ENCODE measurements at places on chromosomes 16 and 17. TPM values are rescaled to one million over a fixed set of nuclear protein-coding genes. Genes with fewer than 3 reads are reported as not detected.
A peak's percentile ranks its signal among the peaks of the same experiment; 100 is the strongest.

- DNase-seq, result no peak
These were observed 8.9 kb downstream of the MYO15B start for GRCh38 chr17:75596320-75597087.

DNA sequence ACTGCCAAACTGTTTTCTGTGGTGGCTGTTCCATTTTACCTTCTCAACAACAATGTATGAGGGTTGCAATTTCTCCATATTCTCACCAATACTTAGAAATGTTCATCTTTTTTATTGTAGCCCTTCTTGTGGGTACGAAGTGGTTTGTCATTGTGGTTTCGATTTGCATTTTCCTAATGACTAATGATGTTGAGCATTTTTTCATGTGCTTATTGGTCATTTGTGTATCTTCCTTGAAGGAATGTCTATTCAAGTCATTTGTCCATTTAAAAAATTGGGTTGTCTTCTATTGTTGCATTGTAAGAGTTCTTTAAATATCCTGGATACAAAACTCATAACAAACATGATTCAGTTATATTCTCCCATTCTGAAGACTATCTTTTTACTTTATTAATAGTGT, 47.5 kb upstream of the CCL2 start:
- DNase-seq, result peak; percentile 61

GRCh38 chr17:70159980-70160379, 9.4 kb upstream of the KCNJ2 start:
- DNase-seq, result no peak

Gene SLC6A2
- polyA plus RNA-seq, result not detected

Gene CRYM
- not detected for polyA plus RNA-seq

Gene ALG1
- polyA plus RNA-seq, result 10.1 TPM
